Right ventricle myocardium inferior (tissue), 1 donor: ENCODE measurements at places on chromosomes 16 and 17. TPM values are rescaled to one million over a fixed set of nuclear protein-coding genes. Genes with fewer than 3 reads are reported as not detected.

GRCh38 chr16:13077816-13078215 is 176.4 kb downstream of the SHISA9 start:
- DNase-seq: no peak

GRCh38 chr17:77222356-77222755 is 81.6 kb downstream of the SEC14L1 start:
- no peak for DNase-seq

GRCh38 chr17:82023447-82024241 is 539 bp downstream of the LRRC45 start:
- no peak for DNase-seq

- DNase-seq: peak; percentile 53
Measured at GRCh38 chr17:73297934-73298861, 13.6 kb downstream of the CDC42EP4 start.

- DNase-seq: no peak
Measured at GRCh38 chr17:39863244-39863917, 731 bp downstream of the IKZF3 start.

- no peak for DNase-seq
Measured at GRCh38 chr16:19044769-19045168, 22.6 kb upstream of the COQ7 start.

DNA sequence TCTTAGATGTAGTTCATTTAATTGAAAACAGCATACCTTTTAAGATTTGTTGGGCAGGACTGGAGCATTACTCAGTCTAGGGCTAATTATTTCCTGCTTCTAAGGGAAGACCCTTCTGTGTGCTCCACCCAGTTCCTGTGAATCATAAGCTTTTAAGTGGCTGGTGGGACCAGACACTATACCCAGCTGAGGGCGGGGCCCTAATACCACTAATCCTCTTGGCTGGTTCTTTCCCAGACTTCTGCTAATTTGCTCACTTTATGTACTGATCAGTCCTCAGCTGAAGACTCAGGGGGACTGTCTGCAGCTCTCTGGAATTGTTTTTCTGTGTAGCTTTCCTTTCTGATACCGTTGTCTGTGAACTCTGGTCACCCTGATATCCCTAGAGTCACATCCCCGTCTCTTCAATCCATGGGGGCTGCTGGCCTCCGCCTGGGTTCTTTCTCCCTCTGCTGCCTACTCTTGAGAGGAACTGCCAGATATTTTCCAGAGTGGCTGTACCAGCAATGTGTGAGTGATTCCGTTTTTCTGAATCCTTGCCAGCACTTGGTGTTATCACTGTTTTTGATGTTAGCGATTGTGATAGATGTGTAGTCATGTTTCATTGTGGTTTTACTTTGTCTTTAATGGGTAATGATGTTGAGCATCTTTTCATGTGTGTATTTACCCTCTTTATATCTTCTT is 35.1 kb downstream of the MFSD11 start:
- no peak for DNase-seq

DNA sequence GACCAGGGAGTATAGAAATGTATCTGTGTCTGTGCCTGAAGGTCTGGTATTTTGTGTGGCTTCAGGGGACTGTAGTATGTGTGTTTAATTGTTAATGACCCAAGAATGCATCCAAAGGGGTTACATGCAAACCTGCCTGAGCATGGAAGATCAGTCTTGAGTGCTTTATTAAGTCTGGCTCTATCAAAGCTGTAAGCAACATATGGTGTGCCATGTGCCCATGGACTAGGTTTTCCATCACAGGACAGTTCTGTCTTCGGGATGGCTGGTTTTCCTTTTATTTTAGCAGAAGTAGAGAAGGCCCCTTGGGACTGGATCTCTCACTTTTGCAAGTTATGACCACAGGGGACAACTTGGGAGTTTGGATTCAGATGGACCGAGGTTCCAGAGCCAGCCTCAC is 18.2 kb downstream of the RBFOX1 start:
- no peak for DNase-seq

DNA sequence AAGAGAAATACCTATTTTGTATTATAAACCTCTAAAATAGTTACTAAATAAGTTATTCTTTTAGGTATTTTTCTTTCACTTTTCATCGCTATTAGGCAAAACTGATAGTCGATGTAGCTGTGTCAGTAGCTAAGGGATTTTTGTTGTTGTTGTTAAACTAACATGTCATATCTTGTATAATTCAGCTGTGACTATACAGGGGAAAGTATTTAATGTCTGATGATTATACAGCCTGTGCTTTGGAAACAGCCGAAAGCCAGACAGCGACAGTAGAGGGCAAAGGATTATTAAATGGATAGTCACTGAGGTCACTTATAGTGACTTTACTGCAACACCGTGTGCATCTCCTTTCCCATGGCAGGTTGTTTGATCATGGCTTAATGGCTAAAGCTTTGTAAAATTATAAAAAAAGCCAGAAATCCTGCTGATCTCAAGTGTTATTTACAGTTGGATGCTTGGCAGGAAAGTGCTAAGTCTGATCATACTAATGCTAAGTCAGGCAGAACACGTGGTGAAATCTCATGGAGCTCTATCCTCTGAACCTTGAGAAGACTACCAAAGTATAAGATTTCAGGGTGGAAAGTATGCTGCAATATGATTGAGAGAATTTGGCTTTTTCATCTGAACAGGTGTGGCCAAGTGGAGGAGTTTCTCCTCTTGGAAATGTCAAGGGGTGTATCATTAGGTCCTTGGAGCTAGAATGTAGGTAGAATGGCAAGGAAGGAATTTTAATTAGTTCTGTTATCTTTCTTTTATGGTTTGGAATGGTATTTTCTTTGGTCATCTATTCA is 88.4 kb downstream of the FTO start:
- no peak for DNase-seq

- no peak for DNase-seq
Measured at GRCh38 chr17:35541434-35541833, 4.0 kb upstream of the SLFN12L start.

GRCh38 chr17:8133941-8134340 is 10.0 kb upstream of the HES7 start:
- no peak for DNase-seq

GRCh38 chr16:4056161-4057105 is 59.8 kb downstream of the ADCY9 start:
- no peak for DNase-seq

DNA sequence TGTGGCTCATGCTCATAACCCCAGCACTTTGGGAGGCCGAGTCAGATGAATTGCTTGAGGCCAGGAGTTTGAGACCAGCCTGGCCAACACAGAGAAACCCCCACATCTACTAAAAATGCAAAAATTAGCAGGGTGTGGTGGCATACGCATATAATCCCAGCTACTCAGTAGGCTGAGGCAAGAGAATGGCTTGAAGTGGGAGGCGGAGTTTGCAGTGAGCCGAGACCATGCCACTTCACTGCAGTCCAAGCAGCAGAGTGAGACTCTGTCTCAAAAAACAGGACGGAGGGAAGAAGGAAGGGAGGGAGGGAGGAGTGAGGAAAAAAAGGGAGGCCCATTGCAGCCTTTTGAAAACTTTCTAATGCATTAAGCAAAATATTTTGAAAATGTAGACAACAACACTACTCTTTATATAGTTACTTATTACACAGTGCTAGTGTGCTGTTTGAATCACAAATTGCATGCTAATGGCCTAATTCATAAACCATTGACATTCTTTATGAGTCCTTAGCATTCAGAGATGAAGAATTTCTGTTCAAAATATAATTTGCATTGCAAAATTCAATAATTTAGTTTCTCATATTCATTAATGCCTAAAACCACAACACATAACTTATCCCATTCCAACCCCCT is 59.4 kb downstream of the TMEM114 start:
- no peak for DNase-seq

- no peak for DNase-seq
Measured at GRCh38 chr16:84449156-84450140, 55.0 kb downstream of the MEAK7 start.

DNA sequence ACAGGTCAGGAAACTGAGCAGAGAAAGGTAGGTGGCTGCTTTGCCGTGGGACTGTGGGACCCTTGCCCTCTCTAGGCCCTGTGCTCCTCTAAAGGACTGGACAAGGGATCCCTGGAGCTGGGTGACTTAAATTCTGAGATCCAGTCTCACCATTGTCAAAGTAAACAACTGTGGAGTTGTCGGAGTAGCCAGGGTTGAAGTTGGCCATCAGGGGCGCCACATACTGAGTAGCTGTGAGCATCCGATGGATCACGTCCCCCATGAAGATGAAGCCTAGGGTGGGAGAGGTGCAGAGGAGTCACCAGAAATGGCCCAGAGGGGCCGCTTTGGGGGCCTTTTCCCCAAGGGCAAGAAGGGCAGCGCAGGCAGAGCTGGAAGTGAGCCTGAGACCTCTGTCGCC is 43.5 kb downstream of the PLXDC1 start:
- DNase-seq: no peak

- DNase-seq: no peak
Measured at GRCh38 chr16:22784690-22785214, 29.2 kb upstream of the HS3ST2 start.

GRCh38 chr16:11679941-11680911 is 12.0 kb downstream of the SNN start:
- DNase-seq: no peak

DNA sequence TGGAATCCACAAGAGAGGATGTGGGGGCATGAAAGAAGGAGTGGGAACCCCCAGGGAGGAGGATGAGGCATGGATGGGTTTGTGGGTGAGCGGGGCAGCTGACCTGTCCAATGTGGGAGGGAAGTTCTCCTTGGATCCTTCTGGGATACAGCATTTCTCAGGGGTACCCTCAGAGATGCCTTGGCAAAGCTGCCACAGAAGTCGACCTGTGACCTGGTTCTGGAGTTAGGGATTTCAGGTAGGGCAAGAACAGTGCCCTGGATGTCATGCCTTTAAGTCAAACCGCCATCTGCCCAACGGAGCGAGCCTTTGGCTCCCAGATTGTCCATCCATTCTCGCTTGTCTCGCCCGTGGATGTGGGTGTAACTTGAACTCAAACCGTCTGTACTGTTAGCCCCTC is 30.0 kb downstream of the WSCD1 start:
- DNase-seq: no peak

GRCh38 chr17:68840073-68840472 is 115.1 kb downstream of the ABCA8 start:
- no peak for DNase-seq

- no peak for DNase-seq
Measured at GRCh38 chr17:48952904-48953303, 8.3 kb upstream of the SNF8 start.

The PITPNC1 gene
- 13.8 TPM for total RNA-seq

The MYH3 gene
- 0.43 TPM for total RNA-seq

The NPIPA3 gene
- total RNA-seq: 1.4 TPM

The CCDC154 gene
- 1.7 TPM for total RNA-seq

The GCGR gene
- not detected for total RNA-seq

The GSG1L2 gene
- total RNA-seq: not detected
